ENCODE measurements at places on chromosomes 4 and X.

- DNase-seq: no peak
Observed at GRCh38 chrX:97938706-97939105, 1055.0 kb downstream of the RPA4 start.

DNA sequence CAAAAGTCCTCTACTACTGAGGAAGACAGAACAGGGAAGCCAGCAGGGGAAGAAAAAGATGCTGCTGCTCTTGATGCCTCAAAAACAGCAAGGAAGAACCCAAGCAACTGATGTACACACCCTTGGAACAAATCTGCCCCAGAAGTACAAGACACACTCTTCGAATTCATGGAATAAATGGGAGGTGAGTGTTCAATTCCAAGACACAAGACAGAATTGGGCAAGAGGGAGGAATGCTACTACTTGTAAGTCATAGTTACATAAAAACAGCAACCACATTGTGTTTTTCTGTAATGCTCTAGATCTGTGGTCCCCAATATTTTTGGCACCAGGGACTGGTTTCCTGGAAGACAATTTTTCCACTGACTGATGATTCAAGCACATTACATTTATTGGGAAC is 58.0 kb upstream of the H2AZ1 start:
- no peak for DNase-seq

- no peak for DNase-seq
Observed at GRCh38 chr4:87857789-87858188, 25.0 kb downstream of the MEPE start.

DNA sequence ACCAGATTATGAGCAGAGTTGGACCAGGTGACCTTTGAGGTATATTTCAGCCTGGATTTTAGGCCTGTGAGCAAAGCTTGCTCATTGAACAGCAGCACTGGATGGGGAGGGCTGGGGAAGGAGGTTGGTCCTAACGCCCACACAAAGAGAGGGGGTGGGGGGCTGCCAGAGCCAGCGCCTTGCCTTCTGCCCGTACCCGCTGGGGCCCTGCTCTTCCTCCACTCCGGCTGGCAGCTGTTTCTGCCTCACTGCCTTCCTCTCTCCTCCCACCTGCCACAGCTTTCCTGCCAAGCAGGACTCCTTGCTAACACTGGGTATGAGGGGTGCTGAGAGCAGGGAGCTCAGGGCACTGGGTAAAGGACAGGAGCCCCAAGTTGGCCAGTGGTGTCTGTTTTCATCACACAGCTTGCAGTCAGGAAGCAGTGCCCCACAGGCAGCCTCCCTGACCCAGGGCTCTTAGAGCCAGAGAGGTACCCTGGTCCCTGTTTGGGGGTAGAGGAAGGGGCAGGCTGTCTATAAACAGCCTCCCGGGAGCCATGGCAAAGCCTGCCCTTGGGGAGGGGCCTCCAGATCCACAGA is 6.1 kb downstream of the NALF2 start:
- DNase-seq: no peak

- DNase-seq: no peak
Observed at GRCh38 chr4:70712150-70712549, 9.6 kb upstream of the RUFY3 start.

DNA sequence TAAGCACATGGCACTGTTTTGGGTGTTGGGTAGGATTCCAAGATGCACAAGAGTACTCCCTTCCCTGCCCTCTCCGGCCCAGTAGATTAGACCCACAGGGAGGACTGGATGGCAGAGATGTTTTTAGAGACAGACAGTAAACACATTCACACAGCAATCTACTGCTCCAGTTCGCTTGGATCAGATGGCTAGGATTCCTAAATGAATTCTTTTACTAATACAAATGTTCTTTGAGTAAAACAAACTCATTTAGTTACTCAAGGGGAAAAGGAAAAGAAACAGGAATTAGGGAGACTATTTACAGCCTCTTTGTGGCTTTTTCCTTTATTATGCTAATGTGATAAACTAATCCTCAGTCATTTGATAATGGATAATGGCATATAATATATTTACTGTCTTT is 5.9 kb downstream of the SNX25 start:
- DNase-seq: no peak

DNA sequence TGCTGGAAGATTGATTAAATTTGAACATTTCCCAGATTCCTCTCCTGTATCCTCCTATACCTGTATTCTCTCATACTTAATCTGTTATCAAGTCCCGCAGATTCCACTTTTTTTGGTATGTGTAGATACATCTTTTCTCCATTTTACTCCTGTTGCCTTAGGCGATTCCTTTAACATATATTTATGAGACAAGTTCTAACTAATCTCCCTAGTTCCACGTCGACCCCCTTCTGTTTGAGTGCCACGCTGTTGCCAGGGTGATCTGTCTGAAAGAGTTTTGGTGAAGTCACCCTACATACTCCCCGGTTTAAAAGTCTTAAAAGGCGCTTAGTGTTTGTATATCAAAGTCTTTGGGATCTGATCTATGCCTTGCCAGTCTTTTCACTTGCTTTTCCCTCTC is 2.4 kb downstream of the HNRNPH2 start:
- DNase-seq: no peak

- no peak for DNase-seq
Observed at GRCh38 chr4:41111791-41112190, 102.6 kb downstream of the APBB2 start.

- DNase-seq: no peak
Observed at GRCh38 chrX:53768865-53769264, 82.3 kb upstream of the HUWE1 start.

DNA sequence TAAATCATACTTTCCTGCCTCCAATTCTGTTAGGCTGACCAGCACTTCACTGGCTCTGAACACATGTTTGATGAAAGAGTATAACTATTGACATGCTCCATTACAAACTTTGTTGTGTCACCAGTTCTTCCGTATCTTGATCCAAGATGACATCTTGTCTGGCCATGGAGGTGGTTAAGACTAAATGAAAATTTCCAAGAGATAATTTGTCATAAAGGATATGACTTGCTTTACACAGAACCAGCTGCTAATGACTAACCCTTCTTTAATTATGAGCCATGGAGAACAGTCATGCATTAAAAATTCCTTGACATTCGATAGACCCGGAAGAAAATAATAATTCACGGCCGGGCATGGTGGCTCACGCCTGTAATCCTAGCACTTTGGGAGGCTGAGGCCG is 17.7 kb upstream of the N4BP2 start:
- no peak for DNase-seq

- no peak for DNase-seq
Observed at GRCh38 chr4:8922481-8922880, 50.8 kb upstream of the HMX1 start.

DNA sequence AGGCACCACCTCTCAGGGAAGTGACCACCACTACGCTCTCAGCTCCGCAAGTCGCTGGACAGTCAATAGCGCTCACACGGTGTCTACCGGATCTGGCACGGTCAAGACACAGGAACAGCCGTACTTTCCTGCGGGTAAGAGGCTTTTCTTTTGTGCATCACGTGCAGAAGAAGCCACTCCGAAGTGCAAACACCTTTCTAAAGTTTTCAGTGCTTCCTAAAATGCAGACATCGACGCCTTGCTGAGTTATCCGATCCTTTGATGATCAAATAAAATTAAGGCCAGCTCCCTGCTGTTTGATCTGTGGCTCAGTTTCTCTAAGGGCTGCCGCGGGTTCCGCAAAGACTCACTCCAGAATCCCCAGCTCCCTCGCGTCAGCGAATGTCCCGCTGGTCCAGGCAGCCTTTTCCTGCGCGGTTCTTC is 71.8 kb downstream of the FBXO8 start:
- DNase-seq: no peak

DNA sequence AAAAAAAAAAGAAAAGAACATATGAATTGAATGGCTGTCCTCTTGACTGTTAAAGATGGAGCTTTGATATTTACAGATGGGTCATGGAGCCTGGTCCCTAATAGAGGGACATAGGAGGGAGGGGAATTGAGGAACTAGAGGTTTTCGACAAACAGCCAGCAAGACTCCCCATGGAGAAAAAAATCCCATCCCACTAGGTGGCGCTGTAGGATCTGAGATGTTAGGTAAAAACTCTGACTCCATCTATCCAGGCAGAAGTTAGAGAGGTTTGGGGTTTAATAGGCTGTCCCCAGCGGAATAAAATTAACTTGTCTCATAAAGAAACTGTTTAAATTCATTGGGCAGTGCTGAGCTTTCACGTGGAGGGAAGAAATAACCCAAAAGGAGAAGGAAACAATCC is 45.9 kb downstream of the HMGB2 start:
- peak; percentile 23 for DNase-seq

Data from activated CD8-positive, alpha-beta memory T cell treated with anti-CD3 and anti-CD28 coated beads for 4 hours (primary cell).